NAMALWA (cell line): ENCODE measurements at places on chromosomes 13 and 19.

DNA sequence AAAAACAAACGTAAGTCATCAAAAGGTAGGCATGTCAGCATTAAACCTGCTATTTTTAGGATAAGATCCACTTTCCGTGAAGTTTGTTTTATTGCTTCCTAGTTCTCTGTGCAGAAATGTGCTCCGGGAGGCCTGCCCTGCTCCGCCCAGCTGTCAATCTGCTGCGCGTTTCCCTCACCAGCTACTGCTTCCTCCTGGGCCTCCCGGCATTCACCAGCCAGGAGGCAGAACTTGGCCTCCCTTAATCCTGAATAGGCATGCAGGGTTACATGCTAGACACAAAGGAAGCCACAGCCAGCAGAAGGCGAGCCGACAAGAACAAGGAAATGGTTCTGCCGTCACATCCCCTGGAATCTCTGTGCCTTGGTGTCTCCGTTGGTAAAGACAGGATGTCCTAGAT is 386.2 kb downstream of the IRS2 start:
- no peak for DNase-seq

DNA sequence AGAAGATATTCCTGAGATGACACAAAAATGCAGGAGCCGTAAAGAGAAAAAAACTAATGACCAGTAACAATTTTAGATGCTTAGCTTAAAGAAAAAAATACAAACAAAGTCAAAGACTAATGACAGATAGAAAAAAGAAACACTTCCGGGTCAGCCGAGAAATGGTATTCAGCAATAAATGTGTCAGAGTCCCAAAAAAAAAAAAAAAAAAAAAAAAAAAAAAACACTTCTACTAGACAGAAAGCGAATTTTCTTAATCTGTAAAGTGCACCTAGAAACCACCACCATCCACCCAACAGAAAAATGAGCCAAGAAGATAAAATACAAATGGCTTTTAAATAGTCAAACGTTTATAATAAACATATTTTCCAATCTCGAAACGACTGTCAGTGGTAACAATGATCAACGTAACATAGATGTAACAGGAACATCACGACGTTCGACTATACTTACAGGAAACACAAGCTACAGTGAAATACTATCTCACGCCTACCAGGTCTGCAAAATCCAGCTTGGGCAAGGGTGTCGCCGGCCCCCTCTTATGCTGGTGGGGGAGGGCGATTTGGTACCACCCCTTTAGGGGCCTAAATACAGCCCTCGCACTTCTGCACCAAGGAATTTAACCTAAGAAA is 10.6 kb downstream of the ABHD17A start:
- peak; percentile 59 for DNase-seq

DNA sequence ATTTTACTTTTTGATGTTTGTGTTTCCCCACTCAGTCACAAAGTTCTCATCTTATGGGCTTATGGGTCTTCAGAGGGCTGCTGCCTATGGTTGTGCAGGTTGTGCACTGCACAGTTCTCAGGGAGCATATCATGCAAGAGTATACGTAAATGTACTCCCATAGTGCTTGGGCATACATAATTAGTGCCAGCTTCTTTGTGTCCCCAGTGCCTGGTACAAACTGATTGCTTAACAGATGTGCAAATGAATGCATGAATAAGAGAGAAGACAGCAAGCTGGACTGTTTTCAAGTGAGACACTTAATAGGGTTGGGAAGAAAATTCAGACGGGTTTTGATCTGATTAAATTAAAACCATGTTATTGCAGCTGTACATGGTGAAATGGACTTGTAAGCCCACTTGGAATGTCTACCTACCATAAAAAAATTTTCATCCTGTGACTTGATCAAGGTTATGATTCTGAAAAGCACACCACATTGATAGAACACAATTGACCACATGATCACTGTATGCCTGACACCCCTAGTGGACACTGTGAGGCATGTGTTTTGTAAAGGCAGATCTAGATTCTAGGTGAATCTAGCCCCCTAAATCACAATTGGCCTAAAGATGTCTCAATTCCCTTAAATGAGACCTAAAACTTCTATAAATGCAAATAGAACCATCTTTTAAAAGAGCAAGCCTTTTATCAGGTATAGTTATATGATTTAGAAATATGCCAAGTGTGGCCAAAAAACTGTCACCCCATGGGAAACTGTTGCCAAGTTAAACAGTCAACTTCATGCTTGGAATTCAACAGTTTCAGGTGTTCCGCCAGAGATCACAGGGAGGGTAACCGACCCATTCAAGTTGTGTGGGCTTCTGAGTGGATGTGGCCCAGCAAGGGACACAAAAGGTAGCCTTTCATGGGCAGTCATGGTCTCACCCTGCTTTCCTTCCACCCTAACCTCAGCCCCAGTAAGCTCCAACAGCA is 27.9 kb downstream of the FAM124A start:
- DNase-seq, result peak; percentile 48

DNA sequence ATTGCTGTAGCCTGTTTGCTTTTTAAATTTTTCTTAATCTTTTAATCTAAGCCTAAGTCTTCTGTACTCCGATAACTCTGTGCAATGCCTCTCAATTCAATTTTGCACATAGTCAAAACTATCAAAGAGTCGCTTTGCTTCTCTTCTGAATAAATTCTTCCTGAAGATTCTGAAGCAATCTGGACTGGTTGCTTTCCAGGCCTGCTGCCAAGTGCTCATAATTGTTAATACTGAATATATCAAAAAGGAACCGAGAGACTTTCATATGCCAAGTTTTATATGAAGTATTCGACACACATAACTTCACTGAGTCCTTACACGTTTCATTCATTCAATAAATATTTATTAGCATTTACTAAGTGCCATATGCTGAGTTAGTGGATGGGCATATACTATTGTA is 91.3 kb downstream of the EDNRB start:
- no peak for DNase-seq

GRCh38 chr19:48415395-48415794 is 21.9 kb downstream of the GRIN2D start:
- DNase-seq, result peak; percentile 93

DNA sequence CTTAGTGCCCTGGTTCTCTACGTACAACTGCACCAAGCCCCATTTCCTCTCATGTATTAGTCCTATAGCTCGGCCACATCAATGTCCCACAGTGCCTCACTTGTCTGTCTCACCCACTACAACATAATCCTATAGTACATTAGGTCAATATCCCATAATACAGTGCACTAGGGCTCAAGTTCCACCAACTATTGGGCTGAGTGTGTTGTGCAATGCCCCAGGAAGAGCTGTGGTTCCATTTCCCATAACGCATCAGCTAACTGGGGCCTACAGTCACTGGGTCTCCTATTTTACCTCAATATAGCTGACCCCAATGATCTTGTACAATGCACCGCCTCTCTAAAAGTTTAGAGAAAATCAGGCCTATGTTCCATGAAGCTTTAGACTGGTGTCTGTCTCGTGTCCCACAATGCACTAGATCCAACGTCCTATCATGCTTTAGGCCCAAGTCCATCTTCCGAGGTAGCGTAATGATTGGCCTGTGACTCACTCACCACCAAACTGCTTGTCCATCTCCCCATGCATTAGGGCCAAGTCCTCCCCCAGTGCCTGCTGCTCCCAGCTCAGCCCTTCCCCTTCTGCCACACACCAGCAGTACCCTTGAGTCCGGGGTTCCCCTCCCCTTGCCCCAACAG is 21.8 kb downstream of the TSKS start:
- DNase-seq, result no peak

DNA sequence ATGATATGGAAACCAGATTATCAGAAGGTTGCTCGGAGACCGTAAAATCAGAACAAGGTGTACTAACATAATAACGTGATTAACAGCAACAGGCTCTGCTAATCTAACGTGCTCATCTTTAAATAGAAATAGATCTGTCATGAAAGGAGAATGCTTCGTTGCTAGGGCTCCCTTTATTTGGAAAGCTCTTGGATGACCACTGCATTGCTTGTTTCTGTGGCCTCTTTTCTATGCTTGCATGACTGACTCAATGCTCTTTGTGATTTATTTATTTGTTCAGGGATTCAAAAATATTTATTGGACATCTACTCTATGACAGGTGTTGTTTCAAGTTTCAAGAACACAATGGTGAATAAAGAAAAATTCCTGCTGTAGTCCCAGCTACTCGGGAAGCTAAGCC is 22.3 kb upstream of the ZDHHC20 start:
- no peak for DNase-seq

GRCh38 chr13:36685927-36686326 is 12.1 kb downstream of the SERTM1 start:
- DNase-seq, result no peak

GRCh38 chr19:29302002-29302928 is 89.3 kb upstream of the UQCRFS1 start:
- no peak for DNase-seq

DNA sequence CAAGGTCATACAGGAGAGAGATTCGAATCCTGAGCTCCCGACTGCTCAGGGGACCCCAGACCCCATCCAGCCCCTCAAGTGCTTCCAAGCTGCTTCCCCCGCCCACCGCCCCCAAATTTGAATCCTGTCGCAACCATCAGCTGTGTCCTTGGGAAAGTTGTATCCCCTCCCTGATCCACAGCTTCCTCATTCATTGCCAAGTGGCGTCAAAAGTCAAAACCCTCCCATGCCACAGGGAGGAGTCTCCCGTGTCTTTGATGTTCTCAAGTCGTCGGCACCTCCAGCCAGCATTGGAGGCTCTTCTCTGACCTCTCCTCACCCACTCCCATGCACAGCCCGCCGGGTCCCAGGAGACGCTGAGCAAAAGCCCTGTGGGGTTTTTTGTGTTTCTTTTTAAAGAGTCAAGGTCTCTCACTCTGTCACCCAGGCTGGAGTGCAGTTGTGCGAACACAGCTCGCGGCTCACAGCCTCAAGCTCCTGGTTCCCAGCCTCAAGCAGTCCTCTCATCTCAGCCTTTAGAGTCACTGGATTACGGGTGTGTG is 2.8 kb upstream of the IFI30 start:
- DNase-seq, result peak; percentile 87

DNA sequence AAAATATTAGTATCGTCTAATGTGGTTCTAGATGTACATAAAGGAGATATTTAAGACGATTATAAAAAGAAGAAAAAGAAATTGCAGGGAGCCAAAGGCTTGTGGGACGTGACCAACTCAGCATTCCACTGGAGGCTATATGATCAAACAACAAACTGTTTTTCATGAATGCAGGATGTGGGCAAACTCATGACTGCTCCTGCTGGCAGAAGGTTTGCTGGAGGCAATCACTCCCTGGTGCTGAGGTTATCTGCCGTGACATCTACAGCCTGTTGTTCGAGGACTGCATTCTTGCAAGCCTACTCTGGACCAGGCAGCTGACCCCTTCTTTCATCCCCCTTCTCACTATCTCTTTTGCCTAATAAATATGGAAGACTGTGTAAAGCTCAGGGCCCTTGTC is 518.1 kb downstream of the UQCRFS1 start:
- DNase-seq, result no peak

DNA sequence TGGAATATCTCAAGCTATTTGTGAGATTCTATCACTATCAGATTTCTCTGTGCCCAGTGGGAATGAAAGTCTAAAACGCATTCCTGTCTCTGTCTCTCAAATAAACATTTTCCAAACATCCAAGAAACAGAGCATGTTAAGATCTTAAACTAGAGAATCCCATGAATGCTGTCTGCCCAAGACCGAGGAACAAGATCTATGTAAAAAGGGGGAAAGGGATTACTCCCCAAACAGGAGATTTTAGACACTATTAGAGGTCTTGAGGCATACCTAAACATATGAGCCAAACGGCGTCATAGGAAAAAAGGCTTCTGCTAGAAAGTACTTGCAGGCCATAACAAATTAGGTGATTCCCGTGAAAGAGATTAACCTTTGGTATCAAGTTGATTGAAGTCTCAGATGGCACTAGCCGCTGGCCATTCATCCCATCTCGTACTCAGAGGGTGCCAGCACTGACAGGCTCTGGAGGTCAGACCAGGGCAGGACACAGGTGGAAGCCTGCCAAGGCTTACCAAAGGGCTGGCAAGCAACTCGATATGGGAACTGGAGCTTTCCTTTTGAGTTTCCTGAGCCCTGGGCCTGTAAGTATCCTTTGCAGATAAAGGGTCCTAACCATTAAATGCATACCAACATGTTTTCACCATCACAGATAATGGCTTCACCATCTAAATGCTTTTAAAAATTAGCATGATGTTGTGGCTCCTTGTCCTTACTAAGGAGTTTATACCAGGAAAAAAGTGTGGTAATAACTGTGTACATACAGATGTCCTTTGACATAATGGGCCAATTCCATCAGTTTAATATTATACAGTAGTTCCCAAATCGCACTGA is 225.2 kb downstream of the FOXO1 start:
- no peak for DNase-seq

DNA sequence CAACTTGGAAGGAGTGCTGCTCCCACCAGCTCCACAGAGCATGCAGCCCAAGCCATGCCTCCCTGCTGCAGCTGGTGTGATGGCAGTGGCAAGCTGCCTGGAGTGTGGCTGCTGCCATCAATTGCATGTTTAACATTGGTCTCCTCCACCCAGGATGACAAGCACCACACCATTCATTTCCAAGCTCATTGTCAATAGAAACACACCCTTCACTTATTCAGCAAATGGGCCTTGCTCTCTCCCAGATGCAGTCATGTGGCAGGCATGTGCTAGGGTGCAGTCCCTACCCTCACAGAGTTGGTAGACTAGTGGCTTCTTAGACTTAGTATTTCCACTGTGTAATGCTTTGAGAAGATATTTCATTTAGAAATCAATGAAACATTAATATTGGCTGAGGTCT is 70.8 kb upstream of the FGF14 start:
- DNase-seq, result no peak

- DNase-seq, result no peak
Measured at GRCh38 chr19:30307191-30307974, 64.8 kb upstream of the ZNF536 start.

- no peak for DNase-seq
Measured at GRCh38 chr19:54017261-54017660, 25.8 kb downstream of the CACNG6 start.

GRCh38 chr13:111076155-111077013 is 38.7 kb upstream of the ARHGEF7 start:
- peak; percentile 48 for DNase-seq

DNA sequence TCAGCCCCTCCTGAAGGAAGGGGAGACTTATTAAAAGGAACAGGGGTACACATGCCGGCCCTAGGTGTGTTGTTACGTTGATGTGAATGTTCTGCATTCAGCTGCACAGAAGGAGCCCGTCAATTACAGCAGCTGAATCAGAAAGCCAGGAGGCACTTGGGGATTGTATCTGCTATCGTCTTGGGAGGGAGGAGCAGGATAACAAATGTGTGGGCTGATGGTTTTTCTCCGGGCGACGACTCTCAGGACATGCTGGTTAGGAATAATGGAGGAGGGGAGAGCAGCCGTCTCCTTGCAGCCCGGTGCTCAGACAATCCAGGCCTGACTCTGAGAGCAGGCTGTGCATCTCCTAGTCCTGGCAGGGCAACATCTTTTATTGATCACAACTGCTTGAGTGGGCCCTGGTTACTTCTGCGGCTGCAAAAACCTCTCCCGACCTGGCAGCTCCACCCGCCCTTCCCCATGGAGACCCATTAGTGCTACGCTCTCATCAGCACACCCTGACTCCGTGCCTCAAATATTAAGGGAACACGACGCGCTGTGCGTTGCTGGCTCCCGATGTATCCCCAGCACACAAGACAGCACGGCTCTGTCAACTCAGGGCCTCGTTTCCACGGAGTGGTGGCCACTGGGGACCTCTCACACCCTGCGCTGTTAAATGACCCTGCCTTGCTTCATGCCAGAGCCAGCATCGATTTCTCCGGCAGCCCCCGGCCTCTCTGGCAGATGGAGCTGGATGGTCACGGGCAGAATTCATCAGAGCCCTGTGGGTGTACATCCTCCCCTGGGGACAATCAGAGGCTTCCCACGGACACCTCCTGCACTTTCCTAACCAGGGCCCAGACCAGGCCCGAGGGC is 25.3 kb downstream of the PEPD start:
- no peak for DNase-seq
